ENCODE measurements at places on chromosomes 13 and 19.

- H3K27me3 ChIP-seq = no peaks in the 10 kb centered on the region
- DNase-seq = no peak
These were observed 6.2 kb upstream of the DZIP1 start for GRCh38 chr13:95650696-95651095.

DNA sequence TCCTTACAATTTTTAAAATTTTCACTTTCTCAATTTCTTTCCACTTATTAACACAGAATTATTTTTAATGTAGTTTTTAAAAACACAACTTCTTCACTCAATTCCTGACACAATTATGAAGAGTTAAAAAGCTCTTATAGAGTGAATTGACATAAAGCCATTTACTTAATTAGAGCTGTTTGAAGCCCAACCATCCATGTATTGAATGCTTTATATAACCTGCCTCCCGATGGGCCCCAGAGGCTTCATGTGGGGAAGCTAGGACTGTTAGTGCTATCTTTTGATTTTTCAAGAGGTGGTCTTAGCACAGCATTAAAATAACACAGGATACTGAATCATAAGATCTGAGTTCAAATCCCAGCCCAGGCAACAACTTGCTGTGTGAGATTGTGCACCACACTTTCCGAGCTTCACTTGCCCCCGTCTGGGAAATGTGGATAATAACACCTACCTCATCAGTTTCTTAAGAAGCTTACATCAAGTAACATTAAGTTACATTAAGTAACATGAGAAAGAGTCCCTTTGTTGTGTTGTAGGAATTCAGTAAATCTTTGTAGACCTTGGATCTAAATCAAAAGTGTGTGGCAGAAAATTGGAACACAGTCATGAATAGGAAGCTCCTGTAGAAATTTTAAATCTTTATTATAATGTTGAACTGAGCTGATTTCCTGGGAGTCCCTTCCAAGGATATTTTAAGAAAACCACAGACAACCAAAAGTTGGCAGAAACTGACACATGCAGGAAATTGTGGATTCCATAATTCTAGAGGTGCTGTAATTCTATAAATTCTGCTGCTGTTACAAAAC, 5.5 kb upstream of the ENOX1 start:
- H3K36me3 ChIP-seq = no peaks in the 10 kb centered on the region
- H3K4me1 ChIP-seq = peaks cover 8% of the 10 kb centered on the region
- no peak overlapping the region for H3K27ac ChIP-seq
- no peak overlapping the region for H3K4me3 ChIP-seq

DNA sequence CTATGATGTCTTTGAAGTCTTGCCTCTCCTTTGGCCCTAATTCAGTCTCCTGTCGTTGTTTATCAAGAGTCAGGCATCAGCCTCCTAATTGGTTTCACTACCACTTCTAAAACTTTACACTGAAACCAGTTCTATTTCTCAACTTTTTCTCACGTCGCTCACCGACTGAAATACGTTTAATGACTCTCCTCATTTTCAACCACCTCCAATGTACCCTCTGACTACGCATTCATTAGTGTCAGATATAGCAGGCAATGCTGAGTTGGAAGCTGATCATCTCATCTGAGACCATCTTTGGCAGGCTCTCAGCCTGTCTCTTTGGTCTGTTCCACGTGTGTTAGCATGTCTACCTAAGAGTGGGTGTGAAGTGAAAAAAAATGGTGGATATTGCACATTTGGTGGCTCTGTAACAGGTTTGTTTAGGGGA, 128.1 kb downstream of the KL start:
- no peaks in the 10 kb centered on the region for H3K27me3 ChIP-seq
- no peaks in the 10 kb centered on the region for H3K4me1 ChIP-seq
- no peak overlapping the region for H3K27ac ChIP-seq
- H3K4me3 ChIP-seq = no peak overlapping the region

- DNase-seq = no peak
- no peaks in the 10 kb centered on the region for H3K36me3 ChIP-seq
- no peaks in the 10 kb centered on the region for H3K27me3 ChIP-seq
- H3K4me1 ChIP-seq = peaks cover 2% of the 10 kb centered on the region
These were observed 94.5 kb upstream of the GPR12 start for GRCh38 chr13:26855071-26855470.

GRCh38 chr19:17495639-17496296, 15.7 kb upstream of the PGLS start:
- H3K36me3 ChIP-seq = no peaks in the 10 kb centered on the region
- H3K27ac ChIP-seq = no peak overlapping the region
- peaks cover 13% of the 10 kb centered on the region for H3K4me1 ChIP-seq
- H3K27me3 ChIP-seq = peaks cover 6% of the 10 kb centered on the region
- no peak for DNase-seq

DNA sequence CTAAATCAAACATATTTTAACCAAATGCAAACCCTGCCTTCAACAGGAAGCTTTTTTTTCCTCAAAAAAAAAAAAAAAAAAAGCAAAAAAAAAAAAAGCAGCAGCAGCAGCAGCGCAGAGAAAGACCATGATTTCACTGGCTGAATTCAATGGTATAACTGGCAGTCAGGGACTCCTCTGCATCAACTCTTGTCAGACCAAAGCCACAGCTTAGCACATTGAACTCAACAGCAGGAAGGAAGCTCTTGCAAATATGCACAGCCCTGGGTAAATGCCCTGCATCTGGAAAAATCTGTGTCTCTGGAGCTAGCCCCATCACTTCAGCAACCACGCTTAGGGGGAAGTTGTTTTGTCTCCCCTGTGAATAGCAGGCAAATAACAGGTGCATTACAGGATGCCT, 17.6 kb upstream of the DHRS12 start:
- H3K27ac ChIP-seq = no peak overlapping the region
- DNase-seq = no peak
- H3K4me3 ChIP-seq = no peak overlapping the region
- peaks cover 18% of the 10 kb centered on the region for H3K4me1 ChIP-seq
- no peaks in the 10 kb centered on the region for H3K36me3 ChIP-seq
- H3K27me3 ChIP-seq = no peaks in the 10 kb centered on the region

DNA sequence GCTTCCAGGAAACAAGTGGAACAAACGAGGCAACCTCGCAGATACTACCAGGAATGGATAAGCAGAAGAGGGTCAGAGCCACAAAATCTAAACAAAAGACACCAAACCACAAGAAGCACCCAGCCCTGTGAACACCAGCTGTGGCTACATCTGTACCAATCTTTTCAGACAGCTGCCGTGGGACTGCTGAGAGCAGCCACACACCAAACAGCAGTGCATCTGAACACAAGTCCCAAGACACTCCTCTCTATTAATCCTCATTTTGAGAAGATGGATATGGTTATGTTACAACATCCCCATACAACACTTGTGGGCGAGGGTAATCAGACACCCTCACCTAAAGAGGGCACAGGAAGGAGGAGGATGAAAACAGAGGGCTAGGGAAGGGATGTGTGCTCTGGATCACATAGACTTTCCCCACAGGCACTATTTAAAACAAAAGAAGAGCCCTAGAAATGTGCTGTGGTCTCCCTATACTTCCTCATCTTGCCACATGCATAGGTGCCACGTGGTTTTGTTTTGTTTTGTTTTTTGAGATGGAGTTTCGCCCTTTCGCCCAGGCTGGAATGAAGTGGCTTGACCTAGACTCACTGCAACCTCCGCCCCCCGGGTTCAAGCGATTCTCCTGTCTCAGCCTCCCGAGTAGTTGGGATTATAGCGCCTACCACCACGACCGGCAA, 41.6 kb upstream of the ZNF14 start:
- peaks cover 15% of the 10 kb centered on the region for H3K4me1 ChIP-seq
- DNase-seq = no peak
- H3K27me3 ChIP-seq = no peaks in the 10 kb centered on the region
- H3K27ac ChIP-seq = no peak overlapping the region

GRCh38 chr19:11721681-11722080, 17.1 kb downstream of the ZNF823 start:
- peaks cover 15% of the 10 kb centered on the region for H3K36me3 ChIP-seq
- no peak overlapping the region for H3K4me3 ChIP-seq
- no peaks in the 10 kb centered on the region for H3K4me1 ChIP-seq

GRCh38 chr13:99075268-99076191, 97.7 kb upstream of the DOCK9 start:
- no peaks in the 10 kb centered on the region for H3K36me3 ChIP-seq
- no peak for DNase-seq
- no peaks in the 10 kb centered on the region for H3K4me1 ChIP-seq

GRCh38 chr13:46178143-46178542, 3.8 kb downstream of the LCP1 start:
- H3K36me3 ChIP-seq = no peaks in the 10 kb centered on the region
- DNase-seq = no peak
- no peak overlapping the region for H3K4me3 ChIP-seq
- peaks cover 14% of the 10 kb centered on the region for H3K4me1 ChIP-seq
- no peak overlapping the region for H3K27ac ChIP-seq

DNA sequence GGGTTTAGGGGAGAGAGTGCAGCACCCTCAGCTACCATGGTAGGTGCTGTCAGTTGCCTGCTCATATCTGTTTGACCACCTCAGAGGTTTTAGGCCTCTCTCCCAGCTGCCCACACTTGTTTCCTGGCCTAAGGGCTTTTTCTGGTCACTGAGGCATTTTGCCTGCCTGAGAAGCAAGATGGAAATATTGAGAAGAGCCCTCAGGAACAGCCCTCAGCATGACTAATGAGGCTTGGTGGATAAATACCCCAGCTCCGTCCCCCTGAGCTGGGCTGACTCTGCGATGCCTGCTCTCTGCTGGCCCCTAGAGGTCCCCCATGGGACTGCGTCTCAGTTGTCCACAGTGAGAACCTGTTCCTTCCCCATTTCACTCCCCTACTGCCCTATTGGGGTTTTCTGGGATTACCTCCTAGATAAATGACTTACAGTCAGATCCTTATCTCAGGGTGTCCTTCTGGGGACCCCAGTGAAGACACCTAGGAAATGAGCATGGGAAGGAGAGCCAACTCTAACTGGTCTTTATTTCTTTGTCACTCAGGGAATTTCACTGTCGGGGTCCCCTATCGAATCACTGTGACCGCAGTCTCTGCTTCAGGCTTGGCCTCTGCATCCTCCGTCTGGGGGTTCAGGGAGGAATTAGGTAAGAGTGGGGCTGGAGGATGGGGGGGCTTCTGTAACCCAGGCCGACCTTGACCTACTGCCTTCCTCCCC, 13.3 kb downstream of the PALM3 start:
- no peaks in the 10 kb centered on the region for H3K4me1 ChIP-seq
- H3K27ac ChIP-seq = no peak overlapping the region
- no peaks in the 10 kb centered on the region for H3K27me3 ChIP-seq
- H3K36me3 ChIP-seq = no peaks in the 10 kb centered on the region
- H3K4me3 ChIP-seq = no peak overlapping the region

- H3K4me1 ChIP-seq = no peaks in the 10 kb centered on the region
- H3K4me3 ChIP-seq = no peak overlapping the region
- no peak overlapping the region for H3K27ac ChIP-seq
- no peaks in the 10 kb centered on the region for H3K27me3 ChIP-seq
- H3K36me3 ChIP-seq = no peaks in the 10 kb centered on the region
- DNase-seq = no peak
These were observed 37.7 kb downstream of the RAP2A start for GRCh38 chr13:97471711-97472110.

- H3K27ac ChIP-seq = no peak overlapping the region
- H3K27me3 ChIP-seq = no peaks in the 10 kb centered on the region
- DNase-seq = no peak
- H3K36me3 ChIP-seq = no peaks in the 10 kb centered on the region
These were observed 5.4 kb downstream of the CD320 start for GRCh38 chr19:8302734-8303133.

GRCh38 chr19:572743-573518, 535 bp downstream of the BSG start:
- no peaks in the 10 kb centered on the region for H3K27me3 ChIP-seq
- H3K36me3 ChIP-seq = no peaks in the 10 kb centered on the region

GRCh38 chr13:39417643-39418042, 185.3 kb downstream of the LHFPL6 start:
- peak overlapping the region; percentile 39 for H3K4me3 ChIP-seq
- peaks cover 58% of the 10 kb centered on the region for H3K4me1 ChIP-seq
- peak; percentile 52 for DNase-seq
- no peak overlapping the region for H3K27ac ChIP-seq
- no peaks in the 10 kb centered on the region for H3K36me3 ChIP-seq

DNA sequence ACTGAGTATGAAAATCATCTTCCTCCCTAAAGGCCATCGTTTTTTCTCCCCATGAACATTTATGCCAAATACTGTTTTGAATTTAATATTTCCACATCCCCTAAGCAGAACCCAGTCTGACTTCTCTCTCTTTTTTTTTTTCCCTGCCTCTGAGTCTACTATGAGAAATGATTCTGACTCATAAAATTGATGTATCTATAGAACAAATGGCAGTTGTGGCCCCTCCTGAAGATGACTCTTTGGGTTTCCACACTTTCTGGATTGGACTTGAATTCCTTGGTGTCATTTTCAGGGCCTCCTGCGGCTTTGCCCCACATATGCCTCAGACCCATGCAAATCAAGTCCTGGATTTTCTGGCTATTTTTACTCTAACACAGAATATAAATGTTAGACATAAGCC, 22.7 kb upstream of the NAXD start:
- H3K4me3 ChIP-seq = no peak overlapping the region
- H3K27me3 ChIP-seq = no peaks in the 10 kb centered on the region
- no peaks in the 10 kb centered on the region for H3K36me3 ChIP-seq

GRCh38 chr19:15934332-15935078, at the start of gene CYP4F11:
TSS of gene CYP4F11 (minus strand) at chr19:15934529. CDS start at chr19:15934408, 121 bp downstream.
- H3K4me3 ChIP-seq = no peak within 1 kb of the TSS
- H3K4me1 ChIP-seq = no peaks in the 10 kb centered on the region
- H3K36me3 ChIP-seq = no peaks in the 10 kb centered on the region
- no peaks in the 10 kb centered on the region for H3K27me3 ChIP-seq
- H3K27ac ChIP-seq = no peak within 1 kb of the TSS

DNA sequence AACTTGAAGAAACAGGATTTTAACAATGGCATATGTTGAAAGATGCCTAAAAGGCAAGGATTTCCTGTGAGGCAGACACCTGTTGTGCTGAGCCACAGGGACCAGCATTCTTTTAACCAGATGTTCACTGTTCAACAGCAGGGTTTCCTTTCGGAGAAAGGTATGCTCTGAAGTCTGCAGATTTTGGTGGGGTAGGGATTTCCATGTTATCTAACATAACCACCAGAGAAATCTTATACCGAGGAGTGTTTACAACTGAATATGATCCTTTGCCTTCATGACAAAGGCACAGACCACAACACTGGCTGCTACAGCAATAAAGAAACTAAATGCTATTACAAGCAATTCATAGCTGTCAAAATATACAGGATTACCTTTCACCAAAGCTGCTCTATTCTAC, 48.1 kb downstream of the MPHOSPH8 start:
- 0 out of 2 replicates have a peak overlapping the region, but pooled peaks have one; percentile 9 for H3K4me3 ChIP-seq
- peak overlapping the region; percentile 85 for H3K27ac ChIP-seq
- H3K36me3 ChIP-seq = no peaks in the 10 kb centered on the region
- DNase-seq = peak; percentile 87

- no peaks in the 10 kb centered on the region for H3K36me3 ChIP-seq
- no peak overlapping the region for H3K27ac ChIP-seq
- no peak overlapping the region for H3K4me3 ChIP-seq
- DNase-seq = no peak
- no peaks in the 10 kb centered on the region for H3K27me3 ChIP-seq
These were observed 66.2 kb downstream of the SLC15A1 start for GRCh38 chr13:98686270-98686669.

GRCh38 chr19:17109962-17110598, 34.5 kb downstream of the MYO9B start:
- H3K27ac ChIP-seq = 0 out of 2 replicates have a peak overlapping the region, but pooled peaks have one; percentile 50
- H3K27me3 ChIP-seq = no peaks in the 10 kb centered on the region
- DNase-seq = no peak
- H3K36me3 ChIP-seq = 0 out of 2 replicates have a peak, but pooled peaks cover 3% of the 10 kb centered on the region
- H3K4me1 ChIP-seq = peaks cover 21% of the 10 kb centered on the region

Data from GM23338 (cell line).